ENCODE measurements at places on chromosomes 11 and 22. TPM values are rescaled to one million over a fixed set of nuclear protein-coding genes. Genes with fewer than 3 reads are reported as not detected.
A peak's percentile ranks its signal among the peaks of the same experiment; 100 is the strongest.

DNA sequence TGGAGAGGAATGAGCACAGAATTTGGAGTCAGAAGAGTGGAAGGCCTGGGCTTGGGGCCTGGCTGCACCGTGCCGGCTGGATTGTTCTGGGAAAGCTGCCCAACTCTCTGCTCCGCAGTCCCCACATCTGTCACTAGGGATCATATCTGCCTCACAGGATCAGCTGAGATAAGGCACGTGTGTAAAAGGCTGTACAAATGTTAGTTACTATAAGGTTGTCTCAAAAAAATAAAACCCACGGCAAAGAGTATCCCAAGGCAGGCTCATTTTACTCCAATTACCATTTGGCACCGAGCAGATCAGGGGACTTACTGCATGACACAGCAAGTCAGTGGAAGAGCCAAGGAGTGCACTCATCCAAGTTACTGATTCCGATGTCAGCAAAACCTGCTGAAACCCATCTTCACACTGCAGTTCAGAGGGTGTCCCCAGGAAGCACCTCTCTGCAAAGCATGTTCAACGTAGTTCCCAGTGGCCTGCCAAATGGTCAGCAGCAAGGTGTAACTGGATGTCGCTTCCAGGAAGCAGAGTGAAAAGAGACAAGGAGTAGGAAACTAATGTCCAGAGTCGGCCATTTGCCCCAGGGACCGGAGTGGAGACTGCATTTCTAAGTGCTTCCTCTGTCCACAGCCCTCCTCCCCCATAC, 18.1 kb upstream of the MRTFA start:
- DNase-seq = no peak

DNA sequence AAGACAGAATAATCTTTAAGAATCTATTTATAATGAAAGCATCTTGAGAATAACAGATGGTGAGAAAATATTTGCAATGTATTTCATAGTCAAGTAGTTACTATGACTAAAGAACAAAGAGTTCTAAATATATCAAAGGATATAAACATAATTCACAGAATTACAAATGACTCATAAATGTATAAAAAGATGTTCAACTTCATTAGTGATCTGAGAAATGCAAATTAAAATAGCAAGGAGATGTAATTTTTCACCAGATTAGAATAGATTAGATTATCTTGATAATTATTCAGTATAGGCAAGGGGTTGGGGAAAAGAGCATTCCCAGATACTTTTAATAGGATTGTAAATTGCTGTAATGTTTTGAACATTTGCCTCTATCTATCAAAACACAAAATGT, 30.1 kb upstream of the PAMR1 start:
- no peak for DNase-seq

GRCh38 chr22:37638391-37639069, 939 bp upstream of the SH3BP1 start:
- DNase-seq = peak; percentile 79

- peak; percentile 81 for DNase-seq
These were observed 62.1 kb downstream of the THAP12 start for GRCh38 chr11:76318744-76319384.

DNA sequence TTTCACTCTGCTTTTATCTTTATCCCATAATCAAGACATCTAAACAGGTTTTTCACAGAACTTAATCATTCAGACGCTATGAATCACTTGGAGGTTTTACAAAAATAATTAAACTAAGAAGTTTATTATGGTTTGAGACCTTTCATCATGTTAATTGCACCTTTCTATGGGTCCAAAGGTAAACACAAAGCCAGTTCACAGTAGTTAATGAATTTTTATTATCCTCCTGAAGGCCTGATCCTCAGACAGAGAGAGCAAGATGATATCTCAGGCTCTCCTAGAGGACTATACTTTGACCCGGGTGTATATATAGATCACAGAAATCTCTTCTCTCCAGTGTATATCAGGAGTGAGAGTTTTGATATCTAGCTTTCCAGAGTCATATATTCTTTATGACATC, 1044.3 kb upstream of the RAG2 start:
- no peak for DNase-seq

DNA sequence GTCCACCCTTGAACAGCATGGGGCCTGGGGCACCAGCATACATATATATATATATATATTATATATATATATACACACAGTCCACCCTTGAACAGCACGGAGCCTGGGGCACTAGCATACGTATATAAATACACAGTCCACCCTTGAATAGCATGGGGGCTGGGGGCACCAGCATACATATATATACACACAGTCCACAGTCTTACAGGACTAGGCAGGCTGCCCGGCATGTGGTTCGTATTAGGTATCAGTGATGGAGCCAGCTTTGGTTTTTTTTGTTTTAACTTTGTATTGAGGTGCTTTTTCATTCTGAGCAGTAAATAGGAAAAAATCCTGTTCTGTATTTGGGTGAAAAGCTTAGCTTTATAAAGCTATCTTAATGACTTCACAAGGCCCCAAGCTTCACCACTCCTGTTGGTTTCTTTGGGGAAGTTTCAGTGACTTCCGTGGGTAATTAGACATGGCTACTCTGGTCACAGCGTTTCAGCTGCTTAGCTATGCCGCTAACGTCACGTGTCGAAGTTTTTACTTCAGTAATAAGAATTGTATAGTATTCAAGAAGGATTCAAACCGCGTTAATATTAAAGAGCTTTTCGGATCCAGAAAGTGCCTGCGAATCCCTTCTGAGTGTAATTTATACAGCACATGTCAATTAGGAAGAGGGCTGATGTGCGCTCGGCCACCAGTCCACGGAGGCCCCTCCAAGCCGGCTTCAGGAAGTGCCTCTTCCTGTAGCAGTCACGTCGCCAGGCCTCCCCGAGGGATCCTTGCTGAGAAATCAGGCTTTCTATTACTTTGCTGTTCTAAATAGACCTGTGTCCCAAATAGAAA, 179.7 kb downstream of the TBC1D22A start:
- DNase-seq = no peak

DNA sequence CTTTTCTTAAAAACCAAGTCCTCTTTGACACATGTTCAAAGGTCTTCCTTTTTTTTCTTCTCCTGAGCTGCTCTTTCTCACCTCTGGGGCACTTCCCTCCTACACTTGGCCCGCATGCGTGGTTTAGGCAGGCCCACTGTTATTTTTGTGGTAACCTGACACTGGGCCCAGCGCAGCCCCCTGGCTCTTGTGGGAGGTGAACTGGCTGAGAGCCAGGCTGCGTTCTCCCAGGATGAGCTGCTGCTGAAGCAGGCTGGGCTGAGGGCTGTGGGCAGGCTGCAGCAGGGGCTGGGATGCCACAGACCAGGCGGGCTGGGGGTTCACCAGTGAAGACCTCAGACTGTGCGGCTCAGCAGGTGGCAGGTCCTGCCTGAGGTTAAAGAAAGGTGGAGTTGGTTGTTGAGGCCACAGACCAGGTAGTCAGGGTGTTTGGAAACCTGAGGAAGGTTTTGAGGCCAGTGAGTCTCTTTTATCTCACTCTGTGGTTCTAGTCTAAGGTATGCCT, 72.4 kb downstream of the TEAD1 start:
- DNase-seq = no peak

- DNase-seq = peak; percentile 56
These were observed 17.8 kb downstream of the CHORDC1 start for GRCh38 chr11:90204832-90205646.

GRCh38 chr11:1082728-1083620, 8.3 kb downstream of the MUC2 start:
- DNase-seq = no peak

DNA sequence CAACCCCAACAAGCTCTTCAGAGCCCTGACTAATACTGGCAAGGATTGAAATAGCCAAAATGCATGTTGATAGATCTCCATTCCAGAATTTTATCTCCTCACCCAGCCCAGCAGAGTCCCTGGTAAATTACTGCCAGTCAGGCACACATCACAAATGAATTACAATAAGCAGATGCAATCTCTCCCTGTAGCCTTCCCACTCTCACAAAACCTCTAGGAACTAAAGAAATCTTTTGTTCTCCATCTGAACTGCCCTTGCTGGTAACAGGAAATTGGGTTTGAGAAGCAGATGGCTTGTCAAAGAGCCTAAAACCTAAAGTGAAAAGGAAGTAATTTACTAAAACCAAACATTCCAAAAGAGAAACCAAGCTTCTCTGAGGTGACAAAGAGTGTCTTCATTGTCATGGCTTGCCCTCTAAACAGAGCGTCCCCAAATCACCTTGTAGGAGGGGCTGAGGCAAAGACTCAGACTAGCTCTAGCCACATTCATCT, 59.5 kb downstream of the FAM168A start:
- no peak for DNase-seq

DNA sequence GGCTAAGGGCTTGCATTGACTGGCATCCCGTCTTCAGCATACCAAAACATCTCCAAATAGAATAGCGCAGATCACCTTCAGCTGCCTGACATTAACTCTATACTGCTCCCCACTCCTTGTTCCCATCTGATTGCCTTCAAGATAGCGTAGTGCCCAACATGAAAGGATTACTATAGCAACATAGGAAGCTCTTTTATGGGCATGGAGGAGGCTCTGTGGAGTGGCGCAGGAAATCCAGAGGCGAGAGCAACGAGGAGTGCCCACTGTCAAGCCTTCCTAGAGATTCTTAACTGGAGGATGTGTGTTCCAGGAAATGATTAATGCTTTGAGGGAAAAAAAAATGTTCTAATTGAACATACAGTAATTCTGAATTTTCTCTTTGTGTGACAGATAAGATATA, 213.3 kb downstream of the CADM1 start:
- DNase-seq = no peak

GRCh38 chr22:24681236-24681635, 78.2 kb downstream of the GGT1 start:
- DNase-seq = no peak

- DNase-seq = no peak
These were observed 77.4 kb downstream of the RELT start for GRCh38 chr11:73453562-73453961.

The PRR33 gene
- polyA plus RNA-seq = 0.09 TPM

The MIOX gene
- not detected for polyA plus RNA-seq

The DLG2 gene
- 0.93 TPM for polyA plus RNA-seq

The KRTAP5-7 gene
- polyA plus RNA-seq = not detected

The GTSE1 gene
- polyA plus RNA-seq = 0.17 TPM

The MMP27 gene
- not detected for polyA plus RNA-seq

The SHISA8 gene
- not detected for polyA plus RNA-seq

The CDC45 gene
- 0.56 TPM for polyA plus RNA-seq

The C11orf86 gene
- not detected for polyA plus RNA-seq

The DUSP8 gene
- 0.07 TPM for polyA plus RNA-seq

The KDM4E gene
- polyA plus RNA-seq = not detected
